ENCODE measurements at places on chromosomes 16 and 17.
A peak's percentile ranks its signal among the peaks of the same experiment; 100 is the strongest.

- no peak for DNase-seq
Measured at GRCh38 chr16:51839727-51840462, 688.8 kb upstream of the SALL1 start.

- peak; percentile 20 for DNase-seq
Measured at GRCh38 chr16:73214825-73215677, 167.1 kb upstream of the ZFHX3 start.

DNA sequence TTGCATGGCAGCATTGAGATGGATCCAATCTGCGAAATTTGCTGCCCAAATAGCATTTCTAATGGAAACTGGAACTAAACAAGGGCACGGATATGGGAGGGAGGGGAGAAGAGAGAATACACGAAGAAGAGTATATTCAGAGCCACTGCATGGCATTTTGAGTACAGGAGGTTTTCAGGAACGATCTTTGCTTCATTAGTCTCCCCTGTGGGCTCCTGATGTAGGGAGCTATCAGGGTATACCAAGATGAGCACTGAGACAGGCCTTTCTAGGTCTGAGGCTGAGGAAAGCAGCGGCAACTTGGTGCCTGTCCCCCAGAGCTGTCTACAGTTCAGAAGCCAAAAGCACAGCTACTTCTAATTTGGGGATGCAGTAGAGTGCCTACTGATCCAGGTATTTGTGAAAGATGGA lies 257.7 kb upstream of the PMFBP1 start:
- no peak for DNase-seq

DNA sequence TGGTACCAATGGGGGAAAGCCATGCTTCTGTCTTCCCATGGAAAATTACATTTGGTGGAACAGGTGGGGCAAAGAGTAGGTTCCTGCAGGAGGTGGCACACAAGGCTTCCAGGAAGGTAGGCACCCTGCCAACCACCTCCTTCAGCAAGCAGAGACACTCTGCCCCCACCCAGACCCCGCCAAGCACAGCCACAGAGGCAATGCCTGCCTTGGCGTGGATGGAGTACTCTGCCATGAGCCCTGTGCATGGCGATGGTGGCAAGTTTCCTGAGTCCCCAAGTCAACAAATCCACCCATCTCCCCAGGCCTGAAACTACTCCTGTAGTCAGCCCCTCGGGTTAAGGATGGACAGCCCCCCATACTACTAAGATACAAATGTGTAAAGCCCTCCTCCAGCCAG lies 119.2 kb upstream of the GNAO1 start:
- no peak for DNase-seq

DNA sequence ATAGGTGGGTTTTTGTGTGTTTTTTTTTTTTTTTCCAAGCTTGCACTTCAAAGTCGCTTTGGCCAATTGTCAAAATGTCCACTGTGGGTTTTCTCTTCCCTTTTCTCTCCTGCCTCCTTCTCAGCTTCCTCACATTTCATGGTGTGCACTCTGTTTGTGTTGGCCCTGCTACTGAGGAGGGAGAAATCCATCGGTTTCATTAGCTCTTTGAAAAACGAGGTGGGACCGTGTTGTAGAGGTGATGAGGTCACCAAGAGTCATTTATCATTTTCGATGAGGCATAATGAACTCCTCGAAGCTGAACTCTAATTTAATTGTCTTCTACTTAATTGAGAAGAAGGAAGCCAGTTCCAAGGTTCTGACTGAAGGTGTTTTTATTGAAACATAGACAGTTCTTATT lies 174.4 kb upstream of the TOX3 start:
- no peak for DNase-seq

DNA sequence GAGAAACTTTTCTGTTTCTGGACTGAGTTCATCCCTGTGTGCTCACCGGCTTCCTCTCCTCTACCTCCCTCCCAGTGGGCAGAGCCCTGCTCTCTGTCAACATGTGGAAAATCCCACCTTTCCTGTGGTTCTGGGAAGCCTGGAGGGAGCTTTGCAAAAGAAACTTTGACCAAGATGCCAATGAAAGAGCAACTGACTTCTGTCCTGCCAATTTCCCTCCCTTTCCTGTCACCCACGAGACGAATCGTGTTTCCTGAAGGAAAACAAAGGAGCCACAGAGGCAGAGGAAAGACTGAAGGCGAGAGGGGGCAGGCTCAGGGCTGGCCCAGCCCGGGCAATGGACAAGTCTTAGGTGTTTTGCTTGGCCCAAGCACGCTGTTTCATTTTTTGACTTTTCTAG lies 82.8 kb downstream of the PLCG2 start:
- DNase-seq, result peak; percentile 56

DNA sequence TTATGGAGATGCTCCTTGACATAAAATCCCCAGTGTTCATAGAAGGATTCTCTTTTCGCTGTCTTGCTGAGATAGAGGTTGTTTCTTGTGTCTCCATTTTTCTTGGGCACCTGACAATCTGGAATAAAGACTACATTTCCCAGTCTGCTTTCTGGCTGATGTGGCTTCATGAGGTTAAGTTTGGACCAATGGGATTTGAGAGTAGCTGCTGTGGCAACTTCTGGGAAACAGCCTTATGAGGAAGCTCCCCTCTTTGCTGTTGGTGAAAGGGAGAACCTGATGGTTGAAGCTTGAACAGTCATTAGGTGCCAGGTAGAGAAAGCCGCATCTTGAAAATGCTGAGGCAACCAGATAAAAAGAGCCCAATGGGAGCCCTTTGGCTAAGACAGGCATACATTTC lies 24.4 kb downstream of the HS3ST4 start:
- no peak for DNase-seq

GRCh38 chr17:28331891-28332420 lies 3.3 kb downstream of the IFT20 start:
- no peak for DNase-seq

- no peak for DNase-seq
Measured at GRCh38 chr16:49930841-49931240, 74.9 kb upstream of the ZNF423 start.

DNA sequence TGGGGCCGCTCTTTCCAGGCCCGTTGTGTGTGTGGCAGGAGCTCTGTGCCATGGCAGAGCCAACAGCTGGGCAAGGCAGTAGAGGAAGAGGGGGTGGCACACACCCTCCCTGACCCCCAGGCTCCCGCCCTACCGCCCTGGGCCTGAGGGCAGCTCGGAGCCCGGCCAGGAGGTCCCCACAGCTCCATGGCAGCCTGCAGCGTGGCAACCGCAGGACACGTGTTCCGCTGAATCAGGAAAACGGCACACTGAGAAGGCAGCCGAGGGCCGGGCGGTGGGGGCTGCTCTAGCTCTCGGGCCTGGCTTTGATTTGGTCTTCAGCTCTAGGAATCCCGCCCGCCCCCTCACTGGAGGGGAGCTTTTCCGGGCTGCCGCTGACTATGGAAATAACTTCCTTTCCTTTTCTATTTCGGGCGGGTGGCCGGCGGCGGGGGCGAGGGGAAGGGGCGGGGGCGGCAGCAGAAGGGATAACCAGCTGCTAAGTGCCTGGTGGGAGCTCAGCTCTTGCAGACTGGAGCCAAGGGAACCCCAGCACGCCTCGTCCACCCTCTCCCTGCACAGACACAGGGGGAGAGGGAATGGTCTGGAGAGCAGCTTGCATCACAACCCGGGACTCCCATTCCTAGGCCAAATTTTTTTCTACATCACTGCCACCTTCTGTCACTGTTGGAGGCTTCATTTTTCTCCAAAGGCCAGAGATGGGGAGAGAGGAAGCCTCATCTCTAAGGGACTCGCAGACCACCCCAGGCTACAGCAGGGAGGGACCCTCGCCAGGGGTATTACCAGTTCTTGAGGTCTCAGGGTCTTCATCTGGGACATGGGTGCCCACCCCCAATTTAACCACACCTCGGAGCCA lies 24.8 kb upstream of the MRPS23 start:
- peak; percentile 97 for DNase-seq

All from umbilical cord (tissue), 2 donors.